Mesenteric fat pad (tissue), 1 donor: ENCODE measurements at places on chromosomes 7 and 10.

DNA sequence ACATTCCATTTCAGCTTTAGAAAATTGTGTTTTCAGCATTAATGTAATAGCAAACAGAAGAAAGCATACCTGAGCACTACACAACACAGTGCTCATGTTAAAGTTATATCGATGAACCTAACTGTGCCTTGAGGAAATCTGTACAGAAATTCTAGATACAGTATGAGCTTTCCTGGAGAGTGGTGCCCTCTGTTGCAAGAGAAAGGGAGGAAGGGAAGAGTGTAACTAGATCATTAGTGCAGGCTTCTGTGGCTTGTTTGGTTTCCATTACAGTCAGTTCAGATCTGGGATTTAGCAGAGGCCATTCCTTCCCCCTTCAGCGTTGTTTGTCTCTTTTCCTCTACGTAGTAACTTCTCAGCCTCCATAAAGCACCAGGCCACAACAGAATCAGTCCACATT is 139.7 kb downstream of the HTR7 start:
- DNase-seq, result no peak

DNA sequence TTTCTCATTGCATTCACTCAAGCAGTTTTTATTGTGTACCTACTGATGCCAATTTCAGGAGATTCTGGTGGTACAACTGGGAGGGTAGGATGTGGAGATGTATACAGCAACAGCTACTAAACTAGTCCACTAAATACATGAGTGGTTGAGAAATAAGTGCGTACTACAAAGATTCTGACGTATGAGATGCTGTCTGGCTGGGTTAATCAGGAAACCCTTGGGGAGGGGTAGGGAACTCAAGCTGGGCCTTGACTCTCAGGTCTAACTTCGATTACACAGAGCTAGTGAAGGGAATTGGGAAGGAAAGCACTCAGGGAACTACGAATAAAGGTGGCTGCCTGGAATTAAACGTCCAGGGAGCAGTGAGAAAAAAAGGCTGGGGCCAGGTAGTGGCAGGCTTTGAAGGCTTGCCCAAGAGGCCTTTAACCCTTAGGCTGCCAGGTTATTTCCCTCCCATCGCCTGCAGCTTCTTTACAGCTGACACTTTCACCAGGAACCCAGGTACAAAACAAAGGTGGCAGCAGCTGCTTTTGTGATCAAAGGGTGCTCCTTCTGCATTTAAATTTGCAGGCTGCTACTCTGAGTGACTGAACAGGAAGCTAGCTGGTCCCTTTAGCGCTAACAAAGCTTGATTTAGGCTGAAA is 3.2 kb downstream of the MMS19 start:
- DNase-seq, result no peak

DNA sequence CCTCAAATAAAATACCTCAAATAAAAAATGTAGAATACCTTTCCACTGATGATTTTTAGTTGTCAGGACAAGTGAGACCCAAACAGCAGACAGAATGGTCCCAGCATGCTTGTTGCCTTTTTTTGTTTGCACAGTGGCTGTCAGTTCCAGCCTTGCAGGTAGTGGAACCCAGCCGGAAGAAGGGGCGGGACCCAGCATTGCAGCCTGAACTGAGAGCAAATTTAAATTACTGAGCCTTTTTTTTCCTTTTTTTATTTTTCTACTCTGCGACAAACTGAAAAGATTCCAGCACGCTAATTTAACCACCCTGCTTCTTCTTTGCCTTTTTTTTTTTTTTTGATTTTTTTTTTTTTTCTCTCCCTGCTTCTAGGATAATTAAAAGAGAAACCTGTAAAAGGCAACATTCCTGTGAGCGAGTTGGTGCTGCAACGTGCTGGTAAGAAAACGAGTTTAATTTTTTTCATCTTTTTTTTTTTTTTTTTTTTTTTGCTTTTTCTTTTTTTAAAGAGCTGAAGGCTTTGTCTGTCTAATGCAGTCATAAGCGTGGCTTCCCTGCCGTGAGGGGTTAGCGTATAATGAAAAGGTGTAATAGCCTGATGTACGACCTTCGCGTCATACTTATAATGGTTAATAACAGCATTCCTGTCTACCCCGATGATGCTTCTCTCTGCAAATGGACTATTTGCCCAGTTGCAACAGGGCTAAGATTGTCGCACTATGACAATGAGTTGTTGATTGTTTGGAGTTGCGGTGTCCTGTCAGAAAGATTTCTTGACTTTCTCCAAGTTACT is 555.3 kb upstream of the CELF2 start:
- DNase-seq, result no peak

GRCh38 chr10:119652361-119652730 is 1.2 kb downstream of the BAG3 start:
- DNase-seq, result no peak

DNA sequence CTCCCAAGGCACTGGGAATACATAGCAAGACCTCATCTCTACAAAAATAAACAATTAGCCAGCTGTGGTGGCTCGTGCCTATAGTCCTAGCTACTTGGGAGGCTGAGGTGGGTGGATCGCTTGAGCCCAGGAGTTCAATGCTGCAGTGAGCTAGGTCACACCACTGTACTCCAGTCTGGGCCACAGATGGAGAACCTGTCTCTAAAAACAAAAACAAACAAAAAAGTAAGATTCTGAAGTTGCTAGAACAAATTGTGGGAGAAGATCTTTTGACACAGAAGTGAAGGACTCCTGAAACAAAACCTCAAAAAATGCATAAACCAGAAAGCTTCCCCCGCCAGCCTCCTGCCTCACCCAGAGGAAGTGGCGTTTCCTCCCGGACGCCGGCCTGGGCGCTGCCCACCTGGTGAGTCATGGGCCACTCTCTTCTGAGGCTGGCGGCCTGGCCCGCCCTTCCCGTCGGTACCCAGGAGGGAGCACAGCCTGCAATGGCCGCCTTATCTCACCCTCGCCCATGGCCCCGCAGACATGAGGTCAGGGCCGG is 25.4 kb upstream of the ELN start:
- DNase-seq, result no peak

GRCh38 chr7:28018020-28018419 is 162.6 kb downstream of the JAZF1 start:
- no peak for DNase-seq

DNA sequence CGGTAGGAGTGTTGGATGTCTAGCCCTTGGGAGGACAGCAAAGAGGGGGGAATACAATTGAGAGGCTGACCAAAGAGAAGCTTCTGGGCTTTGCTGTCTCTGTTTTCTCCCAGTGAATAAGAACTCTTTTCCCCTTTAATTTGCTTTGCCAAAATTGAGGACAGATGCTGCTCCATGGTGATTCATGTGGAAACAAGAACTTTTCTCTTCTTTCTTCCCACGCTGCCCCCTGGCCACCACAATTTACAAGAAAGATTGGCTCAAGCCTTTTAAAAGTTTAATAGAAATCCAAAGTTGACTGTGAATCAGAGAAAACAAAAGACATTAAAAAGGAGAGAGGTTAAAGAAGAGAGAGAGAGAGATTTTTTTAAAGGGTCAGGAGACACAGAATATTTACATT is 49.0 kb downstream of the PRR15 start:
- DNase-seq, result no peak

DNA sequence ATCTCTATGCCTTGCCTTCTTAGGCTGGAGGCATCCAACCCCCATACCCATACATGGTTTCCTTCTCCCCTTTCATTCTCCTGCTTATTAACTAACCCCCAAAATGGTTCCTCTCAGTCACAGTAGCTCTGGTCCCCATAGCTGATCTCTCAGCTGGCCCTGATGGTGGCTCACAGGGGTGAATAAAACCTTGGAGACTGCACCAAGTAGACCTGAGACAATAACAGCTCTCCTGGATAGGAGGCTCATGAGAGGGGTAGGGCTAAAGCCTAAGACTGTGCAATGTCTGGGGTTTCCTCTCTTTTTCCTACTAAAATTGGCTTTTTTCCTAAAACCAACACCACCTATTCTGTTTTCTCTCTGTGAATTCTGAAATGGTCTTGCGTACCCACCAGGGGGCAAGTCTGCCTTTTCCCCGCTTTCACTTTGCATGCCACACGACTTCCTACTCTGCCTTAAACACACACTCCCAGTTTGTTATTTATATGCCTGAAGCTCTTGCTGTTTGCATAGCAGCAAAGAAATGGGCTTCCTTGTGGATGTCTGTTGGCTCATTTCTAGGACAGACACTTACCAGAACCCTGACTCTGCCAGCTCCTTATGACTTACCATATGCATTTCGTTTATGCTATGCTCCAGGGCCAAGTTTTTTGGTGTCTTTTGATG is 18.4 kb upstream of the PON1 start:
- DNase-seq, result no peak

GRCh38 chr10:51547941-51548340 is 151.5 kb downstream of the CSTF2T start:
- no peak for DNase-seq

GRCh38 chr7:92417913-92418312 is 29.4 kb upstream of the GATAD1 start:
- no peak for DNase-seq

DNA sequence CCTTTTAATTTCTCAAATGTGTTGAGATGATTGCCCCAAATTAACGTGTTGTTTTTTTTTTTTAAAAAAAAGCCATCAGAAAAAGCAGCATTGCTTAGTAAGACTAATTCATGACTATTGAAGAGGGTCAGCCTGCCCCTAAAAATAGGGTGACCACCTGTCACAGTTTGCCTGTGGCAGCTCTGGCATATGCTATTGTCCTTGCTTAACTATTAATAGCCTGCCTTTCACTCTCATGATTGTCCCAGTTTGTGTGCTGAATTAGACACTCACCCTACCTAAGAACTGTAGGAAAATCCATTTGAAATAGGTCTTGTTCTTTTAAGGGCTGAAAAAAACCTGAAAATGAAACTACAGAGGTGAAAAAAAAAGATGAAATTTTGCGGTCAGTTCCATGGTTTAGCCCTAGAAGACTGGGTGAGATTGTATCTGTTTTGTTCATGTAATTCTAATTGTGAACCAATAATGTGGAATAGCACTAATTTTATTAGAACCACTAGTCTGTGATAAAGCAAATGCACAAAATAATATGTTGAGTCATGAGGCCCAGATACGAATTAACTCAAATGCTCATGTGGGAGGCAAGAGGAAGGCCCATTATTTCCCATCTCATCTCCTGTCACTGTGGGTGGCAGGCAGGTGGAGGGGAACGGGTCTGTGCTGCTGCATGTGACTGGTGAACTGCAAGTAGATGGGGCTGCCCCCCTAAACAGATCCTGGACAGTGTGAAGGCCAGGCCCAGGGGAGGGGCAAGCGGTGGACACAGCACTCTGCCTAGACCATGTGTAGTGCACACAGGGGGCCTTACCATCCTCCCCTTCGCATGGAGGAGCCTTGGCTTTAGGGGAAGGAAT is 265.4 kb upstream of the NFE2L3 start:
- DNase-seq, result no peak

DNA sequence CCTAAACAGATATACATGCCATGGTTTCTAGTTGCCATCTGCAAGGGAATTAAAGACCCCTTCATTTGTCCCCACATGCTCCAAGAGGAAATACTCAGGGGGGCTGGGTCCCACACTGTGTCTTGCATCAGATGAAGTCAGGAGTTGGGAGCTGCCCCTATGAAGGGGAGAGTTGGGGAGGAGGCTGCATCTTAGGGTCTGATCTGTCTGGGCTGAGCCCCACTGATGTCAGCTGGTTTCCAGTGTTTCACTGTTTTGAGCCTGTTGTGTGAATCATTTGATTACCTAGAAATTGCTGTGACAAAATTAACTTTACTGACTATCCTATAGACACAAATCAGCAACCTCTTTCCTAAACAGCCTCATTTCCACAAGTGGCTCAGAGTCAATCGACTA is 4.9 kb upstream of the ADCY1 start:
- no peak for DNase-seq

- DNase-seq, result no peak
These were observed 472.1 kb downstream of the SEMA3D start for GRCh38 chr7:84714765-84715164.

DNA sequence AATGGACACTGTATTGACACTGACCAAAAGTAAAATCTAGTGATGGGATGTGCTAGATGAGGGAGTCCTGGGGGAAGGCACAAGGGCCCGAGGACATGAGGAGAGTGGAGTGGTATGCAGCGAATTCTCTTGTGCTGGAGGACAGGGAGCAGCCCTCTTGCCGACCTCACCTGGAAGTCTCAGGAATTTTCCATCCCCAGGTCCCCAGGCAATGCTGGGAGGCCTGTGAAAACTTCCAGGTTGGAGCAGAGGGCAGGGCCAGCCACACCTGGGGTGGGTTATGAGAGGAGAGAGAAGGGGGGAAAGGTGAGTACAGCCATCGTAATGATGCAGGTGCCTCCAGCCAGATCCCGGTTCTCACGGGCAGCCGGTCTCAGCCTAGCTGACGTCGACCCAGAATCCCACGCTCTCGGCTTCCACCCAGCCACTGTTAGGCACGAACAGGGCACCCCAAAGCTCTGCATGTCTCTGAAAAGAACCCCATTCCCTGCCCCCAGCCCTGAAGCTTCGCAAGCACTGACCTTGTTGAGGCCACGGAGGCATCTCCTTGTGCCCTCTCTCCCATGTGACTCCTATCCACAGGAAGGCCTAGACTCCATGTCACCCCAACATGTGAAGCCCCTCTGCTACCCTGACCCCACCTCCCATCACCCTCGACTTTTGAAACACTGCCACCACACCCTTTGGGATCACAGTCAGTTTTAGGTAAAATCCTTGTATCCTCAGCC is 239.7 kb upstream of the MYO3A start:
- no peak for DNase-seq

DNA sequence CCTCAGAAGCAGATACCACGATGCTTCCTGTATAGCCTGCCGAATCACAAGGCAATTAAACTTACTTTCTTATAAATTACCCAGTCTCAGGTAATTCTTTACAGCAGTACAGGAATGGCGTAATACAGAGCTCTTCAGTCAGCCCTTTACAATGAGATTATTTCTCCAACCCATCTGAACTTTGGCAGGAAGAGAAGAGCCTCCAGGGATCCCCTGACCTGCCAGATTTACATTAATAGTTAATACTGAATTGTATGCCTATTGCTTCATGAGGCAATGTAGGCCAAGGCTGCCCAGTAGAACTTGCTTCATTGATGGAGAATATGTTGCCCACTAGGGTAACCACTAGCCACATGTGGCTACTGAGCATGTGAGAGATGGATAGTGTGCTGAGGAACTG is 608.7 kb downstream of the SH2D4B start:
- DNase-seq, result no peak

DNA sequence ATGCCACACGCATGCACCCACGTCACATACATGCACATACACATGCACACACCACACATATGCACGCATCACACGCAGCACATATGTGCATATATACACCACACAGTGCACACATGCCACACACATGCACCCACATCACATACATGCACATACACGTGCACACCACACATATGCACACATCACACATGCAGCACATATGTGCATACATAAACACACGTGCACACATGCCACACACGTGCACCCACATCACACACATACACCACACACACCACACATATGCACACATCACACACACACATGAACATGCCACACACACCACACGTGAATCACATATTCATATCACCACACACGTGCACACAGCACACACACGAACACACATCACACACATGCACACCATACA is 338.8 kb downstream of the PTPRN2 start:
- no peak for DNase-seq

GRCh38 chr7:79430391-79430790 is 23.1 kb downstream of the MAGI2 start:
- no peak for DNase-seq

GRCh38 chr10:58952747-58953466 is 223.5 kb upstream of the PHYHIPL start:
- no peak for DNase-seq

GRCh38 chr10:3869036-3869435 is 84.0 kb upstream of the KLF6 start:
- DNase-seq, result no peak
